NK-92 treated with Interleukin-12 subunit alpha and Interleukin-12 subunit beta, amount 100 ng/mL, for 24 hours (cell line): ENCODE measurements at places on chromosomes 4 and X.

DNA sequence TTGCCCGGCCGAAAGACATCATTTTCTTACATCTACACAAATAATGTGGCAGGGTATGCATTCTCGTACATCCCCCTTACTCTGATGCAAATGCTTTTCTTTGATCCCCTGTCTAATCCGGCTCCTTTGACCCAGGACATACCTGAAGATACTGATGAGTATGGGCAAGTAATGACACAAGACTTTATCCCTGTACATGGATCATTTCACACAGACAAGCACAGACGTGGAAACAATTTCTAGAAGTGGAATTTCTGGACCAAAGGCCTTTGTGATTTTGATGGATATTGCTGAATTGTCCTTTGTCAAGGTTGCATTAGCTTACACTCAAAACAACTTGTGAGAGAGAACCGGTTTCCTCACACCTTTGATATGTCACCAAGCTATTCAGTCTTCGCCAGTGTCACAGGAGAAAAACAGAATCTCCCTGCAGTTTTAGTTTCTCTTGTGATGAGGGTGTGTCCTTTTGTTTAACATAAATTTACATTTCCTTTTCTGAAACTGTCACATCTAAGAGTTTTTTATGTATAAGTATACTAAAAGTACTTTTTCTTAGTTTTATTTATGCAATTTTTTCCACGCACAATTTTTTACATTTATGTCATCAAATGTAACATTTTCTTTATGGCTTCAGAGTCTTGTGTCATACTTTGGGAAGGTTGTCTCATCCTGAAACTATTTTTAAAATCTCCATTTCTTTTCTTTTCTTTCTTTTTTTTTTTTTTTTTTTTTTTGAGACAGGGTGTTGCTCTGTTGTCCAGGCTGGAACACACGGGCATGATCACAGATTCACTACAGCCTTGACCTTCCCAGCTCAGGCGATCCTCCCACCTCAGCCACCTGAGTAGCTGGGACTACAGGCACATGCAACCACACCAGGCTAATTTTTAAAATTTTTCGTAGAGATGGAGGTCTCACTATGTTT, 25.2 kb downstream of the RWDD4 start:
- no peak for DNase-seq

DNA sequence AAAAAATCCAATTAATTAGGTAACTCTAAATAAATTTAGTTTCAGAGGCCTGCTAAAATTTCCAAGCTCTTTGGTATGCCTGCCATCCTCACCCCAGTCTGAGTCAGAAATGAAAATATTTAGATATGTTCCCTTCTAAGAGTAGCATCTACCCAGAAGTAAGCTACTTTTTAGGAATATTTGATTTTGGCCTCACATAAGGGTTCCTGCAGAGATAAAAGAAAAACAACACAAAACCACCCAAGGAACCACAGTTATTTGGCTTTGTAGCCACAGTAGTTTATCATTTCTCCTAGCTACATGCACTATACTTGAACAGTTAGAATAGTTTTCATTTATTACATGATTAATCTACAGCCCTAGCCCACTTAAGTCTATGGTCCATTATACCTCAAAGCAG, 192.6 kb upstream of the FAM241A start:
- no peak for DNase-seq

DNA sequence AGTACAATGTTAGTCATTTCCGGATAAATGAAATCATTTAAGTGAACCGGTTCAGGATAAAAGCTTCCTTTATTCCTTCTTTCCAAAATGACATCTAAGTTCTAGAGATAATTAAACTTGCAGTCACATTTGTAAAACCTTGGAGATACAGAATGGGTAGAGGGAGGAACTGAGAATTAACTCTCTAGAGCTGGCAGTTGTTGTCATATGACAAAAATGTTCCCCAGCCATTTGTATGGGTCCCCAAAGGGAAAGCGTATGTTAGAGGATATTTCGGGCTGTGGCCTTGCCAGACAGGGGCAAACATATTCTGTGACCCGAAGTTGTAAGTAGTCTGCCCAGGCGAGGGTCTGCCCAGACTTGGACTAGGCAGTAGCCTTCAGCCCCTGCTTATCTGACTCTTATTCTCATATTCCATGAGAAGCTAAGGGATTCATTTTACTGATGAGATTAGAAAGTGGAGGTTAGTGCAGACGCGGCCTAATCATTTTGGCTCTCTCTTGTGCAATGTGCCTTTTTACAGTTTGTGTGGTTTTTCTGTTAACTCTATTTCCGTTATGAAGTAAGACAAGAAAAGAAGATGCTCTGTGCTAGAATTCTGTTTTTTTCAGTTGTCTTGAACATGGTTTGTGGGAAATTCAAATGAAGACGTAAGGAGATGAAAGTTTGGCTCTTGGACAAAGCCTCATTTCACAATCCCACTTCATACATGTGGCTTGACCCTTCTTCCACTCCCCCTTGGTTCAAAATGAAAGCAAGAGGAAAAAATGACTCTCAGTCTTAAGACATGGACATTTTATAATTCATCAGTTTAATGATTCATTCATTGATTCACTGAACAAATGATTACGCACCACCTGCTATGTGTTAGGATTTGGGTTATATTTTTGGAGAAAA, 2394.2 kb upstream of the AGA start:
- DNase-seq, result no peak

- no peak for DNase-seq
Measured at GRCh38 chr4:33133723-33134122, 2413.6 kb downstream of the PCDH7 start.

GRCh38 chr4:37956941-37957340, 3.3 kb upstream of the PTTG2 start:
- DNase-seq, result no peak

DNA sequence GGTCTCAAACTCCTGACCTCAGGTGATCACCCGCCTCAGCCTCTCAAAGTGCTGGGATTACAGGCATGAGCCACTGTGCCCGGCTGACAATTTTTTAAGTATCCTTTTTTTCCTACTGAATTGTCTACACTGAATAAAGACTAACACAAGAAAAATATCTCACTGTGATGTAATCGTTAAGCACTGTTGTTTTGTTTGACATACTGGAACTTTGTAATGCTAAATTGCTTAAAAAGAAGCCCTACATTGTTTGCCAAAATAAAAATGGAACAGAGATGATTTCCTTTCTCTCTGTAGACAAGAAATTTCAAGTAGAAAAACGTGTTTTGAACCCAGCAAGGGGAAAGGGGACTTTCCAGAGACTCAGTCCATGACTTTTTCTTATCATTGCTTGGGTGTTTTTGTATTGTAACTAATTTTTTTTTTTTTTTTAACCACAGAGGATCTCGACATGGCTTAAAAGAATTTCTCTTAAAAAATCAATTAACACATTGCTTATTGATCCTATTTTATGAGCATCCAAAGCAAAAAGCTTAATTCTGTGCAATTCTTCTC, 74.9 kb downstream of the TMEM156 start:
- DNase-seq, result no peak
